H9 (cell line): ENCODE measurements at places on chromosomes 6 and 20. TPM values are rescaled to one million over a fixed set of nuclear protein-coding genes. Genes with fewer than 3 reads are reported as not detected.

- no peak overlapping the region for H3K27ac ChIP-seq
- no peak for DNase-seq
- H3K4me1 ChIP-seq, result no peaks in the 10 kb centered on the region; the same call in 1 of the 2 replicates
- H3K4me3 ChIP-seq, result no peak overlapping the region
- no peaks in the 10 kb centered on the region for H3K27me3 ChIP-seq
Measured at GRCh38 chr6:14193524-14193923, 76.0 kb downstream of the CD83 start.

GRCh38 chr6:51855310-51856082 is 231.9 kb downstream of the PKHD1 start:
- no peaks in the 10 kb centered on the region for H3K27me3 ChIP-seq
- DNase-seq, result peak; percentile 57
- H3K27ac ChIP-seq, result no peak overlapping the region
- no peak overlapping the region for H3K4me3 ChIP-seq
- no peaks in the 10 kb centered on the region; the same call in 1 of the 2 replicates for H3K4me1 ChIP-seq

GRCh38 chr6:157323966-157324300 is 614 bp upstream of the TMEM242 start:
- peak; percentile 84 for DNase-seq
- H3K4me1 ChIP-seq, result no peaks in the 10 kb centered on the region
- no peak overlapping the region for H3K27ac ChIP-seq
- H3K36me3 ChIP-seq, result peaks cover 6% of the 10 kb centered on the region

GRCh38 chr6:87919001-87919400 is 128.6 kb upstream of the SPACA1 start:
- 0 out of 3 replicates have a peak, but pooled peaks cover 2% of the 10 kb centered on the region for H3K36me3 ChIP-seq
- no peak overlapping the region for H3K27ac ChIP-seq
- no peak for DNase-seq
- no peaks in the 10 kb centered on the region; the same call in 1 of the 2 replicates for H3K4me1 ChIP-seq
- H3K27me3 ChIP-seq, result no peaks in the 10 kb centered on the region

DNA sequence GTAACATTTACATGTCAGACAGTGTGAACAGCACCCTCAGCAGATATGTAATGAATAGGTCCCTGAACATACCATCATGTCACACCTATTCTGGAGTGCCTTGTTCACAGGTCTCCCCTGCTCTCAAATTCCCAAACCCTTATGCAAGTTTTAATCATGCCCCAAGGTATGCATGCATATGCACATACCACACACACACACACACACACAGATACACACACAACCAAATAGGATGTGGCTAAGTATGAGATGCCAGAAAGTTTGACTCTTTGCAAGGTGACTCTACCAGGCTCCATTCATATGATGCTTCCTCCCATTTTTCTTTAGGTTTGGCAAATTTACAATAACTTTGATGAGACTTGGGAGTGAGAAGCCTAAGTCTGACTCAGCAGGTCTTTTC is 243.8 kb upstream of the IRAK1BP1 start:
- H3K27me3 ChIP-seq, result no peaks in the 10 kb centered on the region
- H3K36me3 ChIP-seq, result no peaks in the 10 kb centered on the region
- H3K4me3 ChIP-seq, result no peak overlapping the region
- DNase-seq, result no peak
- no peak overlapping the region for H3K27ac ChIP-seq

GRCh38 chr20:62114894-62115293 is 7.4 kb upstream of the LSM14B start:
- no peaks in the 10 kb centered on the region for H3K4me1 ChIP-seq
- peak; percentile 65 for DNase-seq
- no peak overlapping the region for H3K27ac ChIP-seq

DNA sequence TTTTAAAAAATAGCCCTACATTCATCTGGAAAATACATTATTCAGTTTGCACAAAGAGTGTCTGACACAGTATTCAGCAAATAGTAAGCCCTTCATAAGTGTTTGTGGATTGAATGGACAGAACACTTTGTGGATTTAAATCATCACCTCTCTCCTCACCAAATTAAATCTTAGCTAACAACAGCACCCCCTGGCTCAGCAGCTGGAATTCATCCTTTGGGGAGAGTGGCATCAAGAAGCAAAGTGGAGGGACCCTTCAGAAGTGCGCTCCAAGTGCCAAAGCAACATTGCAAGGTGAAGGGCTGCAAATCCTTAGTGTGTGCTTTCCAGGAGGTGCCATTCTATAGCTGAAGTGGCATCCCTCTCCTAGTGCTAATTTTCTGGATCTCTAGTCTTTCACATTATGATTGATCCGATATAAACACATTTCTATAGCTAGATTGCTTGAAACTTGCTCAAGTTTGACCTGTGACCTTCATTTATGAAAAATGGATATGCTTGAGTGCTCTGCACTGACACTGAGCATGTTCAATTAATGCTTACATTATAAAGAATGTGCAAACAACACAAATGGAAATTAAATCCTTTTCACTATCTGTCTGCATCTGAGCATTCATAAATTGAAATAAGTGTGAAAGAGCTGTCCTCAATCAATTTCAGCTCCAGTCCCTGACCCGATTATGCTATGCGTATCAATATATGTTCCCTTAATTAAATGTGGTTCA is 891.7 kb downstream of the C6orf118 start:
- no peaks in the 10 kb centered on the region for H3K27me3 ChIP-seq
- H3K27ac ChIP-seq, result no peak overlapping the region
- peaks cover 15% of the 10 kb centered on the region for H3K36me3 ChIP-seq

DNA sequence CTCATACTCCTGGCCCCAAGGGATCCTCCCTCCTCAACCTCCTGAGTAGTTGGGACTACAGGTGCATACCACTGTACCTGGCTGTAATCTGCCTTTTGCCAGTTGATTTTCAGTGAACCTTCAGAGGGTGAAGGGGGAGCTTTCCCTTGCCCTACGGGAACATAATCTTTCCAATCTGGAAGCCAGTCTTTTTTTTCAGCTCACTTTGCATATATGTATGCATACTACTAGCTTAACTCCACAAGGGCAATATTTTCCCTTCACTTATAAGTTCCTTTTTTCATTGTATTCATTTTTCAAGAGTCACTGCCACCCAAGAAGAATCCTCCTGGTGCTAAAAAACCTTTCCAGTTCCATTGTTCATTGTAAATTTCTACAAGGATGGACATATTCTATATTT is 53.4 kb upstream of the GCM1 start:
- H3K27me3 ChIP-seq, result no peaks in the 10 kb centered on the region

- no peaks in the 10 kb centered on the region for H3K27me3 ChIP-seq
- H3K27ac ChIP-seq, result no peak overlapping the region
- H3K4me3 ChIP-seq, result no peak overlapping the region
- H3K4me1 ChIP-seq, result no peaks in the 10 kb centered on the region
- no peak for DNase-seq
- no peaks in the 10 kb centered on the region for H3K36me3 ChIP-seq
Measured at GRCh38 chr6:157213907-157214565, 109.3 kb downstream of the TMEM242 start.

DNA sequence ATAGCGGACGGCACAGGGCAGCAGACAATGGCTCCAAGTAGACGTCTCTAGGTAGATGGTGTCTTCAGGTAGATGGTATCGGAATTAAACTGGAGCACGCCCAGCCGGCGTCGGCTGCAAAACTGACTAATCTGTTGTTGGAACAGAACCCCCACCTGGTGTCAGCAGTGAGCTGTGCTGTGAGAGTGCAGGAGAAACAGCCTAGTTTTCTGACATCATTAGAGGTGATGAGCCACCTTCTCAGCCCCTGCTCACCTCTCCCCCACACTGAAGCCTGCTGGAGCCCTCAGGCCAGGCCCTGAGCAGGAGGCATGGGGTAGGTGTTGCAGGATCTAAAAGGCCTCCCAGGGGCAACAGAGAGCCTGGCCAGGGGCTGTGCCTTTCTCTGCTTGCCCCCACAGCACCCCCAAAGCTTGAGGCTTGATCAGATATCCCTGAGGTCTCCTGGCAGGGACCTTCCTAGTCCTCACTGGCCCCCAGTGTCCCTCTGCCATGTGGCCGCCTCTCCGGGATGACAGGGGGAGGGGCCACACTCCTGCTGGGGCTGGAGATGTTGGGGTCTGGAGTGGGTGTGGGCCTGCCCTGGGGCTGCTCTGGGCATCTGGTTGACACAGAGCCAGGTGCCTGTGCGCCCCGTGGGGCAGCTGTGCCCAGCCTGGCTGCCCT is 6.9 kb upstream of the HELZ2 start:
- DNase-seq, result peak; percentile 52
- H3K4me1 ChIP-seq, result no peaks in the 10 kb centered on the region
- H3K4me3 ChIP-seq, result no peak overlapping the region
- no peaks in the 10 kb centered on the region for H3K27me3 ChIP-seq
- H3K36me3 ChIP-seq, result no peaks in the 10 kb centered on the region
- no peak overlapping the region for H3K27ac ChIP-seq

DNA sequence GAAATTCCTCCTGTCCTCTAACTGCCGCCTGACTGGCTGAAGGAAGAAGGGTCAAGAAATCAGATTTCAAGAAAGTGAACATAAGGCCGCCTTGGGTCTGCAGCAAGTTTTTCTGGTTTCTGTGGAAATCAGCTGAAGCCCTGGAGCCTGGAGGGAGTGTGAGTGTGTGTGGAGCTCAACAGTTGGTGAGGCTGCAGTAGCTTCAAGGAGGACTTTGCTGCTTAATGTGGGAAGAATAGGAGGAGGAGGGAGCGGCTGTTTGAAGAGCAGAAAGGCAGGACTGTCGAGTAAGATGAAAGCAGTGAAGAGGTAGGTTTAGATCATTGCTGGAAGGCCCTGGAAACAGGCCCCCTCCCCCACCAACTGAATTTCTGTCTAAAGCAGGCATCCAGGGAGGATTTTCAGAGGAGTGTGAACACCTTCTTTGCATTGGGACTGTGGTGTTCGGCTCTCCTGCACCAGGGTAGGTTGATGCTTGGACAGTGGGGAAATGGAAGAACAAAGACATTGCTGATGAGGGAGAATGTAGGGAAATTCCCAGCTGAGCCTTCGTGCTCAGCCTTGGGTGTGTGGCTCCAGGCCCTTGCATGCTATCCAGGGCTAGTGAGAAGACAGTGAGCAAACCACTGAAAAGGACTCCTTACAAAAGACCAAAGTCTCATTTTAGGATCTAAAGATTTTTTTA is 79.5 kb upstream of the VSTM2L start:
- H3K4me1 ChIP-seq, result no peaks in the 10 kb centered on the region
- H3K4me3 ChIP-seq, result no peak overlapping the region
- no peak for DNase-seq
- no peak overlapping the region for H3K27ac ChIP-seq
- no peaks in the 10 kb centered on the region for H3K36me3 ChIP-seq

GRCh38 chr20:16675001-16675564 is 54.7 kb upstream of the SNRPB2 start:
- no peak overlapping the region for H3K4me3 ChIP-seq
- DNase-seq, result no peak
- no peaks in the 10 kb centered on the region for H3K27me3 ChIP-seq

DNA sequence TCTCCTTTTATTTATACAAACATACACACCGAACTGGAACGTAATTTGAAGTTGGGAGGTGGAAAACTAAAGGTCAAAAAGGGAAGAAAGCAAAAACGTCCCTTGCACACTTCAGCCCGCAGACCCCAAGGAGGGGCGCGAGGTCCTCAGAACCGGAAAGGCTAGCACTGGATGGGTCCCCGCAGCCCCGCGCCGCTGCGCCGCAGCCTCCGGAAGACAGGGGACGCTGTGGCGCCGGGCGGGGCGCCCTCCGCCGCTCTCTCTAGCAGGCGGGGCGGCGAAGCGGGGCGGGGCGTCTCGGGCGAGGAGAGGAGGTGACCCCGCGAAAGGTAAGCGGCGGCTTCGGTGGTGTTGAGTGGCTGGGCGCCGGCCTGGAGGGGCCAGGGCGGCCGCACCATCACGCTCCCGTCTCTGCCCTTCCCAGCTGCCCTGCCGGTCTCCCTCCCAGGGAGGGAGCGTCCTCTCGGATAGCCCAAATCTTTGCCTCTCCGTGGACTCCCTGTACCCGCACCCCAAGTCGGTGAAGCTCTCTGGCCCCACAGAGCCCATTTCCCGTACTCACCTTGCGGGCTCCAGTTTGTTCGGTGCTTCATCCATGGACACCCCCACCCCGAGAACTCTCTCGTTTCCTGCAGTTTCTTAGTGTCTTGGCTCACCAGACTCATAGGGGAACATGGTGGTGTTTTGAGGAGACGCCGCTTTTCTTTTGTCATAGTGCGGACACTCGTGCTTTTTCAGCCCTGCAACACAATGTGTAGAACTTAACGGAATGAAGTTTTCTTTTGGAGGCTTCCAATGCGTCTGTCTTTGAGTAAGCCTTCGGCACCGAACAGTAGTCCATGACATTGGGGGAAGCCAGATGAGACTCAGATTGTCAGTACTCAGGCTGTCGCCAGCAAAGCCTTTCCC is at the start of gene SMIM8:
Gene SMIM8 (plus strand): TSS at position 285 of the 909 bp plus-strand sequence. CDS start 14,444 bp downstream, outside the sequence.
- H3K27ac ChIP-seq, result no peak within 1 kb of the TSS
- H3K4me1 ChIP-seq, result no peaks in the 10 kb centered on the region
- DNase-seq, result peak; percentile 90
- no peaks in the 10 kb centered on the region for H3K27me3 ChIP-seq
- H3K4me3 ChIP-seq, result peak within 1 kb of the TSS; percentile 91

DNA sequence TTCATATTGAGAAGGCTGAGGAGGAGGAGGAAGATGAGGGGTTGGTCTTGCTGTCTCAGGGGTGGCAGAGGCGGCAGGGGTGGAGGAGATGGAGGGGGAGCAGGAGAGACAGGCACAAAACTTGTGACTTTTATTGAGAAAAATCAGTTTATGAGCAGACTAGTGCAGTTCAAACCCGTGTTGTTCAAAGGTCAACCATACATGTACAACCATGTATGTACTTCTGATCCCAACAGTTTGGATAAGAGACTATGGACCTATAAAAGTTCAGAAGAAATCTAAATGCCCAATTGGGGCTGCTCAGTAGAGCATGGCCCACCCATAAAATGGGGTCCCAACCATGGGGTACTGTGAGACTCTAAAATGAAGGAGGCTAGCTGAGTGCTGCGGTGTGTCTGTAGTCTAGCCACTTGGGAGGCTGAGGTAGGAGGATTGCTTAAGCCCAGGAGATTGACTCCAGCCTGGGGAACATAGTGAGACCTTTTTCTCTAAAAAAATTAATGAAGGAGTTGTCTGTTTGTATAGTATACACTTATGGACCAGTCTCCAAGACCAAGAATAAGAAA is 7.6 kb upstream of the SLC22A7 start:
- H3K27ac ChIP-seq, result no peak overlapping the region
- no peak for DNase-seq
- H3K4me1 ChIP-seq, result no peaks in the 10 kb centered on the region
- H3K4me3 ChIP-seq, result no peak overlapping the region
- H3K36me3 ChIP-seq, result no peaks in the 10 kb centered on the region

The PRSS35 gene
- total RNA-seq, result 1.4 and 1.7 TPM in 2 replicates

The ELOVL4 gene
- total RNA-seq, result 10.1 and 10.9 TPM in 2 replicates

The SLC29A1 gene
- 118 and 124 TPM in 2 replicates for total RNA-seq

The SLC32A1 gene
- total RNA-seq, result 0.24 and 0.33 TPM in 2 replicates

The TLDC2 gene
- 0.11 TPM in 1 of 2 replicates, not detected in the other for total RNA-seq
